NCI-H2081 (cell line): ENCODE measurements at places on chromosomes 16 and 17.

DNA sequence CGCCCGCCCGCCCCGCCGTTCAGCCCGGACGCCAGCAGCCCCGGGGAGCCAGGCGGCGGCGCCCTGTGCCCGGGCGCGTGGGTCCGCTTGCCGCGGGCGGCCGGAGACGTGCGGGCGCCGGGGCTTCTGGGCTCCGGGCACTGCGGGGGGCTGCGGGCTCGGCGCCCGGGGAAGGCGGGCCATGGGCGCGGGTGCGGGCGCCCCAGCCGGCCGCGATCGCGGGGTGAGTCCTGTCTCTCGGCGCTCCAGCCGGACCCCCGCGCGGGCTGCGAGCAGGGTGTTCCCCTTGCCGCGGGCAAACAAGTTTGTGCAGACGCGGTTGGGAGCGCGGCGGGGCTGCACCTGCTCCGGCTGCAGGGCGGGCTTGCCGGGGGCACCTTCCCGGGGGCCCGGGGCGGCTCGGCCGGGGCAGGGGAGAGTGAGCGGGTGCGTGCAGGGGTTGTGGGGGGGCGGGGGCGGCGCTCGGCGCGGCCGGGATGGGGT lies 292 bp downstream of the WSCD1 start:
- DNase-seq = no peak

GRCh38 chr17:50817838-50818237 lies 17.5 kb upstream of the WFIKKN2 start:
- DNase-seq = no peak

- no peak for DNase-seq
Observed at GRCh38 chr17:79625706-79626105, 14.9 kb upstream of the RBFOX3 start.

DNA sequence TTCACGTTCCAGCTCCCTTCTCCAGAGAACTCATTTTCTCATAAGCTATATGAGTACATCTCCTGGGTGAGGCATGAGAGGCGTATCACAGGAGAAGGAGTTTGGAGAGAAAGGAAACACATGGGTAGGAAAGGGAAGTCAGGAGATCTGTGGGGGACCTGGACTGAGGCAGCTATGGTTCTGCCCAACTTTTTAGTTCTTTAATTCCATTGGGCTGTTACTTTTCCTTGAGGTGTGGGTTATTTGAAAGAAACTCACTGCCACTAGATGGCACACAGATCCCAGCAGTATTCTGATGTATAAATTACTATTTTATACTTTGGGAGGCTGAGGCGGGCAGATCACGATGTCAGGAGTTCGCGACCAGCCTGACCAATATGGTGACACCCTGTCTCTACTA lies 63.6 kb downstream of the NUP93 start:
- peak; percentile 13 for DNase-seq

- no peak for DNase-seq
Observed at GRCh38 chr17:32793841-32794240, 83.1 kb downstream of the MYO1D start.

GRCh38 chr16:76943921-76944320 lies 247.1 kb upstream of the MON1B start:
- DNase-seq = peak; percentile 58

- DNase-seq = no peak
Observed at GRCh38 chr16:48911700-48912099, 301.7 kb upstream of the N4BP1 start.

GRCh38 chr16:79009896-79010295 lies 590.6 kb downstream of the MAF start:
- no peak for DNase-seq

DNA sequence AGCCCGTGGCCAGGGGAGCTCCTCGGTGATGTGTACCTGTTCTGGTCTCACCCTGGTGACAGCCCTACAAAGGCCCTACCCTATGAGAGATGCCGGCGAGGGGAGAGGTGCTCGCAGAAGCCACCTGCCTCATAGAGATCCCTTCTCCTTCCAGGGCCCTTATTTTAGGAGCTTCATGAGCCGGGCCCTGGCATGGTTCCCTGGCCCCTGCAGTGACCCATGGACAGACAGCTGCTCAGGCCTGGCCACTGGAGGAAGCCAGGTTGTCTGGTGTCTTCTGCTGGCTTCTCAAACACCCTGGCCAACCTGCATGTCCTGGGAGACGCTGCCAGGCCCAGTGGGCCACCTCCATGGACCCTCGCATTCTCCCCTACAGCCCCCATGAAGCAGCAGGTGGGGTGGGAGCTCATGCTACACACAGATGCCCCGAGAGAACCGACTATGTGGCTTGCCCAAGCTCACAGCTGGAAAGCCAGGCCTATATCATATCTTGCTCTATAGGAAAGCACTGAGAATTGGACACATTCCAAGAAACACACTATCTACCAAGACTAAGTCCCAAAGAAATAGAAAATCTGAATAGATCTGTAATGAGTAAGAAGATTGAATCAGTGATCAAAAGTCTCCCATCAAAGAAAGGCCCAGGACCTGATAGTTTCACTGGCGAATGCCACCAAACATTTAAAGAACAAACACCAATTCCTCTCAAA lies 7.2 kb upstream of the AATK start:
- no peak for DNase-seq

DNA sequence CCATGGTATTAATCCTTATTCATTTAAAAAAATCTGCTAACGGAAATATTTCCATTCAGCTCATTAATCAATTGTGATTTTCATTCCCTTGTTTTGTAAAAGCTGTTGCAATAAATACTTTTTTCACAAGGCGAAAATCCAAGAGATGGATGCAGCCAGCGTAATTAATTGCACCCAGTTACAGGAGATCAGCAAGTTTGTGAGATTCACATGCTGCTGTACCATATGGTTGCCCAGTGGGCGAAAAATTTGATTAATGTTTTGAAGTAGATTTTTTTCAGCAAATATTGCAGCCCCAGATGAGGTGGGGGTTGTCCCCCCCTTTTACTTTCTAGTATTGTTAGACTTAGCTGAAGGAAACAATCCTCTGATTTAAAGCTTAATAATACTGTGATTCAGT lies 186.6 kb downstream of the WWOX start:
- DNase-seq = no peak

DNA sequence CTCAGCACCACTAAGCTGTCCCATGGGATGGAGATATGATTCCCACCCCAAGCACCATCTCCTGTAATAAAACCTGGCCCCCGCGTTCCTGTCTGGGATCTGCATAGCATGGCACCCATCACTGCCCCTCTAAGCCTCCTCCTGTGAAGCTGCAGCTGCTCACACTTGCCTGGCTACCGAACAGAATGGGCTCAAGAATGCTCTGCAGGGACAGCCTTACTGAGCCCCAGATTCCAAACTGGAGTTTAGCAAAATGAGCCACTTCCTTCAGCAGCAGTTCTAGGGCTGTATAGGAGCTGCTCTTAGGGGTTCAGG lies 256.1 kb downstream of the CPPED1 start:
- DNase-seq = no peak

DNA sequence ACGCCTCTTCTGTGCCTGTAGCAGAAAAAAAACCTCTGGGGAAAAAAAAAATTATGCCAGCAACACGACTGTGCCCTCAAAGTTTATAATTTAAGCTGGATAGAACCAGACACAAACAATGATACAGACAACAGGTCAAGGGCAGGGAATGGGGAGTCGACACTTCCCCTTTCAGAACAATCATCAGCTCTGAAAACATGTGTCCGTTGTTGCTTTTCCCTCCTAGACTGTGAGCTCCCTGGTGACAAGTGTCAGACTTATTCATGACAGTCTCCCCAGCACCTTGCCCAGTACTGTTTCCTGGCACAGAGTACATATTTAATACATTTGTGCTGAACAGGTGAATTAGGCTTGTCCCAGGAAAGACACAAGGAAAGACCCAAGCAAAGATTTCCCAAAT lies 178.3 kb downstream of the SOX9 start:
- DNase-seq = no peak

DNA sequence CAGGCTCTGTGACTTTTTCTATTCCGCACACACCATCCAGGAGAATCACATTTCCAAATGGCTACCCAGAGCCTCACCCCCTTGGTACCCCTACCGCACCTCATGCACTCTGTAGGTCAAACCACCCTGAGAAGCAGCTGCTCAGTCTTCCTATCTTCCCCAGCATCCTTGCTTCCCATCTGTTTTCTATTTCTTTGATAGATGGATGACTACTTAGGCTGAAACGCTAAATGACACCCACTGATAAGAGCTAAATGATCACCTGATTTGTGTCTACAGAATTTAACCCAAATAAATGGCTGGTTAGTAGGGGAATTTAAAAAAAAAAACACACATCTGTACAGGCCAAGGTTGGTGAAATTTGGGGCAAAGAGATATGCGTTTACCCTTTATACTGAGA lies 17.6 kb upstream of the COX10 start:
- no peak for DNase-seq

DNA sequence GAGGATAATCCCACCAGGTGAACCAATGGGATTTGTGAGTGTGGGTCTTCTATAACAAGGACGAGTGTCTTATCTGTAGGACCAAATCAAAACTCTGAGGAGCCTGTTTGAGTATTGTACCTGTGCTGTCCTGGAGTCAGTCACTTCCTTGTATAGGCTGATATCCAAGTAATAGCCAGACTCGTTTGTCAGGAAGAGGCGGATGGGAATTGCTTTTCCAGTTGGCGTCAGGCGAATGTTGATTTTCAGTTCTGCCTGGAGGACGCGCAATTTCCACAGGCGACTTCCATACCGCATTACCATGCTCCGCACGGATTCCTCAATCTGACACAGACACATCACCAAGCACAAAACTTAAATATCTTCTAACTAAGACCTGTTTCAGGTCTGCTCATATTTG lies 187.6 kb upstream of the C17orf78 start:
- DNase-seq = no peak

DNA sequence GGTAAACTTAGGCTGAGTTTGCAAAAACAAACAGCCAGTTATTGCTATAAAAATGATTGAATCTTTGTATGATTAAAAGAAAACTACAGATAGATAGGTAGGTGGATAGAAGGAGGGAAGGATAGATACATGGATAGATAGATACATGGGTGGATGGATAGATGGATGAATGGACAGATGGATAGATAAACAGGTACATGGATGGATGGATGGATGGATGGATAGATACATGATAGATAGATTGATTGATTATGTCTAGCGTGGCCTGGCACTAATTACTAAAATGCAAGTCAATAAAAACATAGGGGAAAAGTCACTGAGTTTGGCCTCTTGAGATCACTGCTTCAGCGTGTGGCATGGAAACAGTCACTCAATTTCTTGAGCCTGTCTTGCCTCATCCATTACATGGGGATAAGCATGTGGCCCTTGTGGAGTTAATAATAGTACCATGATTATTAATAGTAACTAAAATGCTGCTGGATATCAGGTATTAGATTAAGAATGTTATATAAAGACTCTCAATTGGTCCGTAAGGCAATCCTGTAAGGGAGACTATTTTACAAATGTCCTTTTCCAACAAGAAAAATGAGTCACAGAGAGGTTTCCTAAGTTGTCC lies 184.9 kb downstream of the HS3ST3A1 start:
- DNase-seq = no peak

DNA sequence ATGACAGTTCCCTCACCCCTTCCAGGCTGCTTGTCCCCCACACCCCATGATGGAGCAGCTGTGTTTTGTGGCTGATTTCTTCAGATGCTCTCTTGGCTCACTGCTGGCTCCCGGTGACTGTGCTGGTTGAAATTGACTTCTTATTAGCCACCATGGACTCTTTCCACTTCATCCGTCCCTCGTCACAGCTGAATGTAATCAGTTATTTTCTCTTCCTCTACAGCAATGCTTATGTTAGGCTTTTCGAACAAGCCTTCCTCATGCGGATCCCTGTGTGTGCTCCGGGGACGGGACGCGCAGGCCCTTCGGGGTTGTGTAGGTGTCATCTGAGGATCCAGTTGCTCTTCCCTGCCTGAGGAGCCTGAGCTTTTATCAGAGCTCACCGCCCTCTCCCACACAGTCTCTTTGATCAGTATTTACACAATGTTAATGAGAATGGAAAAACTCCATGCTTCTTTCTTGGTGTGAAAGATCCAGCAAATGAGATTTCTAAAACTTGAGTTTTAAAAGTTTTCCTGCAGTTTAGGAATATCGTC lies 87.5 kb downstream of the RPTOR start:
- no peak for DNase-seq

- DNase-seq = no peak
Observed at GRCh38 chr16:23124315-23124714, 24.9 kb downstream of the USP31 start.

GRCh38 chr16:69619514-69619913 lies 53.7 kb downstream of the NFAT5 start:
- DNase-seq = no peak

GRCh38 chr17:43879723-43880419 lies 27.5 kb downstream of the MPP2 start:
- DNase-seq = no peak

GRCh38 chr16:66475232-66475631 lies 48.1 kb downstream of the BEAN1 start:
- no peak for DNase-seq

GRCh38 chr17:37025847-37026530 lies 77.2 kb downstream of the AATF start:
- no peak for DNase-seq

DNA sequence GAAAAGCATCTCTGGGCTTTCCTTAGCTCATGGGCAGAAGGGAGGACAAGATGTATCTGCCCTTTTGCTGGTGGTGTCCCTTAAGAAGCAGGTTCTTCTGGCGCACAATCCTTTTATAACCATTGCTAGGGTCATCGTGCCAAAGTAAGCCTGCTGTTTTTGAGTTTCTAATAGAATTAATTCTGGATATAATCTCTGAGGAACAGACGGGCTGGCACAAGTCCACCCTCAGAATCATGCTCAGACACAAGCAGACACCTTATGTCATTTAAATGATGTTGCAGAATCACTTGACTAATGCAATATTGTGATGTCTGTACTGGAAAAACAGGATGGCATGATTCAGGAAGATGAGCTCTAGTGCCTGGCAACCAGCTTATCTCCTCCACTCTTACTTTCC lies 18.8 kb upstream of the MMD start:
- no peak for DNase-seq

- DNase-seq = no peak
Observed at GRCh38 chr16:559411-560203, 587 bp upstream of the PRR35 start.

DNA sequence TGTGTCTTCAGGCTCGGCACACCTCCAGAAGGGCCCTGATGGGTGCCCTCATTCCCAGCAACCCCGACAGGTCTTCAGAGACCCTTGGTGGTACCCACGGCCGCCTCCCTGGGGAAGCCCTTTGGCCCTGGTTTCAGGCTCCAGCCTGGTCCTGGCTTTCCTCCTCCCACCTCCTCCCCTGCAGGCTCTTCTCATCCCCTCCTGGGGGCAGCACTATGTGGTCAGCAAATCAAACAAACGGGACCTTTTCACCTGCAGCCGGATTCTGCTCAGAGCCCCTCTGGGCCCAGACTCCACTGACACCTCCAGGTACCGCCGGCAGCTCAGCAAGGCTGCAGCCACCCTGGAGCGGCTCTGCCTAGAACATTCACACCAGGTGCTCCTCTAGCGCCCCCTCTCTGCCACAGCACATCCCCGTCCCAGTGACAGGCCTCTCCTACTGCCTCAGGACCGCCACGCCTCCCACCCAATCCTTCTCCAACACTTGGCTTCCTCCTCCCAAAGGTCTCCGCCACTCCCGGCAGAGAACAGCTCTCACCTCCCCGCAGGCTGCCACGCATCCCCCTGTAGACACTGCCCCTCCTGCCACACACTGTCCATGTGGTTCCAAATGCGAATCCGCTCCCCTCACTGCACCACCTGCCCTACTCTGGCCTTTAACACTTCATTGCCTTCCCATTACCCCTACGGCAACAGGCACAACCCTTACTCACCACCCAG lies 12.0 kb downstream of the CORO7 start:
- no peak for DNase-seq

GRCh38 chr16:56874800-56875199 lies 9.8 kb downstream of the SLC12A3 start:
- no peak for DNase-seq

GRCh38 chr17:15492791-15493692 lies 25.6 kb upstream of the CDRT4 start:
- DNase-seq = no peak
